Fibroblast of skin of left biceps (primary cell): ENCODE measurements at places on chromosomes 16 and 17.

GRCh38 chr17:41284043-41284442, 8.5 kb downstream of the KRTAP9-7 start:
- peak; percentile 93 for DNase-seq

GRCh38 chr17:76995387-76996105, 127.3 kb downstream of the MGAT5B start:
- DNase-seq, result no peak

- peak; percentile 48 for DNase-seq
These were observed 1.4 kb upstream of the HES7 start for GRCh38 chr17:8125154-8125946.

DNA sequence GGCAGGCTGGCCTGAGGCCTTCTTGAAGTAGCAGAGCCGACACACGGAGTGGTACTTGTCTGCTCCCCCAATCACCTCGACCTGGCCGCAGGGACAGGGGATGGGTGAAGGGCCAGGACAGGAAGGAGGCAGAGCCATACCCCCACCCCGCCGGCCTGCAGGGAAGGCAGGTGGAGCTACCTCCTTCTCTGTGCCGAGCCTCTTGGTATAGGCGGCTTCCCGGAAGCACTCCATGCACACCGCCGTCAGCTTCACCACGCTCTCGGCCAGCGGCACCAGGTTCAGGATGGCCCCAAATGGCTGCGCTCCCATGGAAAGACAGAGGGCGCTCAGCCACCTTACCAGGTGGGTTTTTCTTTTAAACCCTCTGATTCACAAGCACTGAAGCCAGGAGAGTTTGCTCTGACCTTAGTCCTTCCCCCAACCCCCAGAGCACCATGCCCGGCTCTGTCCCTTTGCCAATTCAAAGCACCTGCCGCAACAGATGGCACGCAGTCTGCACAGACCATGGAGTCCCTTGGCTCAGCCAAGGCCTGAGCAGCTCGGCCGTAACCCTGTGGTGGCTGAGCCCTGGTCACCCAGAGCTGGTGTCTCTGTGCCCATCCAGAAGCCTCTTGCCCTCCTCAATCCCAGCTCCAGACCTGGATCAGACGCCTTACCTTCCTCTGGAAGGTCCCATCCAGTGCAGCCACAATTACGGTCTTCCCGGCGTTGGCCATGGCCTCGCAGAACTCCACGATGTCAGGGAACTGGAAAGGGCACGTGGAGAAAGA, 6.7 kb downstream of the SYNGR2 start:
- no peak for DNase-seq

DNA sequence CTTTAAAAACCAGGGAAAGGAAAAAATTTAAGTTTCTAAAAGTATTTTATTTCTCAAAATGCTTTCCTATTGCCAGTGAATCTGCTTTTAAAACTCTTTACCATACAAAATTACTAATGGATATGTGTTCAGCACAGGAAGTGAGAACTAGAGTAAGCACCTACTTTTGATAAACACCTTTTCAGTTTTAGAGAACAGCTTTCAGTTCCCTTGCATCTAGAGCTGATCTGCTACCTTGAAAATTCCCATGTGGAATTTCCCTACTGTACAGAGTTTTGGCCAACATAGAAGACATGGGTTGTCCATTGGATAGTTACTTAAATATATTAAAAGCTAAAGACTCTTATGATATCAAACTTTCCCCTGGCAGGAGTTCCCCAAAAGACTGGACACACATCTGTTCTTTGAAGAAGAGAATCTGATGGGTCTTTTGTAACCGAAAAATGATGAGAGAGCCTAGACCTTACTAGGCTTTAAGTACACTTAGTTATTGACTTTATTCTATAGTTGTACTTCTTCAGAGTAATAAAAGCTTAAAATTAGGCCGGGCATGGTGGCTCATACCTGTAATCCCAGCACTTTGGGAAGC, 112.1 kb upstream of the CNTNAP4 start:
- no peak for DNase-seq

GRCh38 chr17:40139566-40140058, 725 bp upstream of the CASC3 start:
- DNase-seq, result no peak

DNA sequence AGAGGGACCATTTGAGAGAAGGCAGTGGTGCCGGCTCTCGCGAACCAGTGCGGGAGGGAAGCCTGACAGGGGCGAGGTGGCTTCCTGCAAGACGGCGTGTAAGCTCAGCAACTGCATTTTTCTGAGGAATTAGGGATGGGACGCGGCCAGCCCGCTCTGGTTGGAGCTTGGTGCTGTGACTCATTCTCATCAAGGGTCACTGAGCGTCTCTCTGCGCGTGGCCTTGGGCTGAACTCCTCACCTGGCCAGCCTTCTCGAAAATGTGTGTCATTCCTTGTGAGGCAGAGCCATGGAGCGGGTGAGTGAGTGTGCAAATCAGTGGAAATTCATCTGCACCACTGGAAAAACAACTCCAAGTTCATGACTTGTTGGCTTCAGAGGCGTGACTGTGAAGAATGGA, 52.8 kb downstream of the NTN1 start:
- no peak for DNase-seq

DNA sequence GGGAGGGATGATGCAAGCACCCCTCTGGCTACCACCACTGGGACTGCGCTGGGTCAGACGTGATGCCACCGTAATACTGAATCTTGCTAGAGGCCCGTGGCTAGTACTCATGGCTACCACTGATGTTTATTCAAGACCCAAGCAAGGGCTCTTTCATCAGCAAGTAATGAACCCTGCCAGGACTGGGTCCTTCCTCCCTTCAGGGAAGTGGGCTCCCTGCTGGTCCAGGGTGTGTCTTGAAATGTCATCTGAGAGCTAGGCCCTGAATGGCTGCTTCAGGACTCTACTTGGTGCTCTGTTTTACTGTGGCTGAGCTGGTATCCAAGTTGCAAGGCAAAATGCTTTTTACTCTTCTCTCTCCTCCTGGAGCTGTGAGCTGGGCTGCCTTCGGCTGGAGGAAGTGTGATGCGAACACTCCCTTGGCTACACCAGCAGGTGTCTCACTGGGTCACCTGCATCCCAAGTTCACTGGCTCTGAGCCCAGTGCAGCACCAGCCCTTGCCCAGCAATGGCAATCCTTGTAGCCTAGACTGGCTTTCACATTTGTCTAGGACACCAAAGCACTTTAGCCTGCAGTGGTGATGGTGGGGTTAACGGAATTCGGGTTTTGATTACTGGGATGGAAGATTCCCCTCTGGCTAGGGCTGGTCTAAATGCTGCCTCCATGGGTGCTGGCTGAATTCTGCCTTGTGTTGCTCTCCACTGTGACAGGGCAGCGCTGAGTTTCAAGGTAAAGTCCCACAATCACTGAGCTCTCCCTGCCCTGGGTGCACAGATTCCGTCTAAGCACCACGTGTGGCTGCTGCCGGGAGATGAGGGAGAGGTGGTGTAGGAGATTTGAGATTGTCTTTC, 98.6 kb downstream of the USP22 start:
- no peak for DNase-seq

GRCh38 chr16:49502136-49502881, 128.7 kb downstream of the C16orf78 start:
- no peak for DNase-seq

GRCh38 chr16:84899414-84899813, 79.6 kb downstream of the CRISPLD2 start:
- no peak for DNase-seq

DNA sequence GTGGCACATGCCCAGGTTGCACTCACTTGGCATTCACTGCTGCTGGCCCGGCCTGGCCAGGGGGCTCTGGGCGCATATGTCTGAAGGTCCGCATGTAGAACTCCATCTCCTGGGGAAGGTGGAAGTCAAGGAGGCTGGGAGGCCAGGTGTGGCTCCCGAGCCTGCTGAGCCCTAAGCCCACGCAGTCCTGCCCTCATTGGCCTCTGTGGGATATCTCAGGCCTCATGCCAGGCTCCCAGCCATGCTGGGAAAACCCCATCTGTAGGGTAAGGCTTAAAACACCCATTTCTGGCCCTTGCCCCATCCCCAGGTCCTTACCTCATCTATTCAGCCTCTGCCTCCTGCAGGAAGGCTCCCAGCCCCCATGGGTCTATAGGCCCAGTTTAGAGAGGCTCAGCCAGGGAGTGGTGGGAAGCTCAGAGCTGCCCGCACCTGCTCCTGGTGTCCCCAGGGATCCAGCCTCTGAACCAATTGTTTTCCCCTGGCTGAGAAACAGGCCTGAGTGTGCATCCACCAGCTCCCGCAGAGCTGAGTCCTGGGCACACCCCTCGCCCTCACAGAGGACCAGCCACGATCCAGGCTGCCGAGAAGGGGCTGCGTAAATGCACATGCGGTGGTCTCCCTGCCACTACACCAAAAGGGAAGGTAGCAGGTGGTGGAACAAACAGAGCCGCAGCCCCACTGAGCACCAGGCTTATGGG, 2.3 kb upstream of the TPPP3 start:
- no peak for DNase-seq

DNA sequence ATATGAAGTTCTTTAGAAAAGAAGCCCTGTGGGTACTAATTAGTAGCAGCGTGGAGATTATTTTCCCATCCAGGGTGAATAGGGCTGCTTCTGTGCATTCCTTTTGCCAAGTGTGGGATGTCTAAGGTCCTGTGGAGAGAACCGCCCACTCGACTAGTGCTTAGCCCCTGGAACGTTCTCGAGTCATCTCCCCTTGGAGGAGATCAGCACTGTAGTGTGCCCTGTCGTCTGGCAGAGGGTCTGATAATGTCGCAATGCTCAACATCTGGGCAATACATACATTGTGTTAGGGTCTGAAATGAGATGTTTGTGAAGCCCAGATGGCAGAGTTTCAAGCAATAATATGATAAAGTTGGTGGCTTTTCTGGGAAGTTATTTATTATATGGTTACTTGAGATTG, 64.8 kb downstream of the SPECC1 start:
- DNase-seq, result no peak

DNA sequence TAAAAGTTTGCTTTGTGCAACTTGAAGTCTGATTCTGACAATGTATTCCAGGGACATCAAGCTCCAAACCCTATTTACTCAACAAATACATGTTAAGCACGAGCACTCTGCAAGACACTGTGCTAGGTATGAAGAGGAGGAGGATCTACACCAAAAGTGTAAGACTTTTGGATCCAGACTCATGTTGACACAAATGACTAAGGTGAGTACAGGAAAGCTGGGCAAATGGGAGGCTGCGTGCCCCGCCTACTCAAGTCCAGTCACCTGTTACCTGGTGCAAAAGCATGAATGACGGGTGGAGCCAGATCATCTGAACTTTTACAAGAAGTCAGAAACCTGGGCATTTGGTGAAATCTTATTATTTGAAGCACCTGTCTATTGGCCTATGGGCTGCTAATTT, 120.7 kb downstream of the ABCC12 start:
- no peak for DNase-seq
